ENCODE measurements at places on chromosomes 7 and 10.
A peak's percentile ranks its signal among the peaks of the same experiment; 100 is the strongest.

GRCh38 chr7:117184367-117184766 is 138.5 kb downstream of the WNT2 start:
- DNase-seq, result no peak

- DNase-seq, result peak; percentile 53
Measured at GRCh38 chr10:983971-984655, 4.1 kb upstream of the GTPBP4 start.

DNA sequence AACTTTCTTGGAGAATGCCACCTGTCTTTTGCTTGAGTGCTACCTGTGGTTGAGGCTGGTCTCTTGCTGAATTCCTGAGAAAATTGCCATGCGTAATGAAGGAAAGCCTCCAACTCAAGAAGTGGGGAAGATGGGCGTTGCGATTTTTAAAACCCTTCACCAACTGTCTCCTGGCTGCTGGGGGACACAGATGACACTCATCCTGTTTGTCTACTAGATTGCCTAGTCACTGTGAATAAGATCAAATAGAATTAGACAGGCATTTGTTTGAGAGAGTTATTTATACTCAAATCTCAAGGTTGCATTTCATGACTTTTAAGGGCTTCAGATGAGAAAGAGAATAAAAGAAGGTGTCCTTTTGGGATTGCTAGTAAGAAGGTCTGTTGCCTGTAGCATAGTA is 84.3 kb upstream of the MTPN start:
- DNase-seq, result no peak

GRCh38 chr7:27191161-27191731 is 6.2 kb upstream of the HOXA11 start:
- peak; percentile 68 for DNase-seq

DNA sequence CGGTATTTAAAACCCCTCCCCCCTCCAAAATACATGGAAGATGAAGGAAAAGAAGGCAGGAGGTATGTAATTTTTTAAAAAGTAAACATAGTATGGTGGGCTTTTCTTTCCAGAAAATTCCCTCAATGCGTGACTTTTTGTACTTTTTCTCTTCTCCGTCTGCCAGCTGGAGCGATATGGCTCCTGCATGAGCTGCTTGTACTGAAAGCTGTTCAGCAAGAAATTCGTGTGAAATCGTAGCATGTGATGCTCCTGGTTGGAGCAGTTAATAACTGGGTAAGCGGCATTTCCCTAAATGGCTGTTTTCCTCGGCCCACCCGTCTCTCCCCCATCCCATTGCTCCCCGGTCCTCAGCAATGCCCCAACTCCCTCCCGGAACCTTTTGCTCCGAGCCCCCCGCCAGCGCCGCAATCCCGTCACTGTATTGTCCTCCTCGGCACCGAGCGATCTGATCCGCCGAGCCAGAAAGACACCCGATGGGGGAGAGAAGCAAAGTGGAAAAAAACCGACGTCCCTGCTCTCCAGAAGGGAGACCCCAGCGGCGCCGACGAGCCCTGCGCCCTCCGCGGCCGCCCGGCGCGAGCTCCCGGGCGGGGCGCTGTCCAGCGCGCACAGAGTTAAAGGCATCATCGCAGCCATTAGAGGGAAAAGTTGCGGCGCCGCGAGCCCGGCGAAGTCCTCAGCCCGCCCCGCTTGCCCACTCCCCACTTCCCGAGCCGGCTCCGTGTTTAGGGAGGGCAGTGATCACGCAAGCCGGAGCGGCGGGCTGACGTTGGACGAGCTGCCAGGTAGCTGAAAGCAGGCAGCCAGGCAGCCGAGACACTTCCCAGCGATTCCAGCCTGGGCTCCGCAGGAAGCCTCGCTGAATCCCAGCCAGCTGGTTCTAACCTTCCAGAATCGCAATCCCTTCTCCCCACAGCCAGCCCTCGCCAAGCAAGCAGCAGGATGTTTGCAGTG is at the start of gene VSTM2A:
VSTM2A (plus strand) TSS at position 707 of the 957 bp plus-strand sequence. CDS start 356 bp downstream, outside the sequence.
- DNase-seq, result no peak

GRCh38 chr10:103812432-103812831 is 42.9 kb downstream of the SH3PXD2A start:
- DNase-seq, result no peak

DNA sequence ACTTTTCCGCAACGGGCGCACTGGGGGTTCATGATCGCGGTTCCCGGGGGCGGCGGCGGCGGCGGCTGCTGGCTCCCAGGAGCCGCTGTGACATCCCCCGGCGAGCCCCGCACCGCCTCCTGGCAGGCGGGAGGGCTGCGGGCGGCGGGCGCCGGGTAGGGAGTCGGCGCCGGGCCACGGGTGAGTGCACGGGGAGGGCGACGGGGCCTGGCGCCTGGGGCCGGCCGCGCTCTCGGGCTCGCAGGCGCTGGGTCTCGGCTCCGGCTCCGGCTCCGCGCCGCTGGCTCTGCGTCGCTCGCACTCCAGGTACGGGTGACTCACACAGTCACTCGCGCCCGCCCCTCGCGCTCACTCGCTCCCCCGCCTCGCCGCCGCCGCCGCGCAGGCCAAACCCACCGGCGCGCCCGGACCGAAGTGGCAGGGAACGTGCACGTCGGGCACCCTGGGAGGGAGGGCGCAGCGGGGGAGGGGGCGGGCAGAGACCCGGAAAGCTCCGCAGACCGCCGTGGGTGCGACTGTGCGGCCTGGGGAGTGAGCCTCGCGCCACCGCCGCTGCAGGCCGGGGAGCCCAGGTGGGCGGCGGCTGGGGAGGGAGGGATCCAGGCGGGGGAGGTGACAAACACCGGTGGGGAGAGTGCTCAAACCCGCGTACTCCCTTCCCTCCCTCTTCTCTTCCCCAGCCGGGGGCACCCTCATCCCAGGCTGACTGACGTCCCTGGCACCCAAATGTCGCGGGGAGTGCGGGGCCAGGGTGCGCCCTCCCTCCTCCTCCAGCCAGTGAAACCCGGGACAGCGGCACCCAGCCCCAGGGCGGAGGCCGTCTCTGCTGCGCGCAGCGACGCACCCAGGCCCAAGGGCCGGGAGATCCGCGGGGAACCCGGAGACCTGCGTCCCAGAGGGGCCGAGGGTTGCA is 276.9 kb upstream of the NEBL start:
- no peak for DNase-seq

GRCh38 chr10:133017203-133017601 is 70.5 kb upstream of the ADGRA1 start:
- no peak for DNase-seq

GRCh38 chr10:2462581-2462980 is 604.8 kb upstream of the PFKP start:
- DNase-seq, result no peak

- DNase-seq, result peak; percentile 60
Measured at GRCh38 chr7:33921216-33921938, 16.0 kb downstream of the BMPER start.

- peak; percentile 89 for DNase-seq
Measured at GRCh38 chr10:13586676-13587355, at the start of gene PRPF18. Gene PRPF18, plus strand, starts transcription at chr10:13586965. Its CDS starts 122 bp downstream, at chr10:13587087.

DNA sequence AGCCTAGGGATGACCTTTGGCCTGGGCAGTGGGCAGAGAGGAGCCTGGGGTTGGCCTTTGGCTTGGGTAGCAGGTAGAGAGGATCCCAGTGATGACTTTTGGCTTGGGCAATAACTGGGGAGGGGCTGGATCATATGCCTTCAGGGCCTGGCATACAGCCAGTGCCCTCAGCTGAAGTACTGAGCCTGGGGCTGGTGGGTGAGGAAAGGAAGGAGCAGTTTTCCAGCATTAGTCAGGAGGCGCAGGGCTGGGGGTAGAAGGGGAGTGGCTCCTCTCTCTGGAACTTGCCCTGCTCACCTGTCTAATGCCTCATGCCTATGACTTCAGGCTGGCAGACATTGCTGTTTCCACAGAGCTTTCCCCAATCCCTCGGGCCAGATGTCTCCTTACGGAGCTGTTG is 15.2 kb upstream of the COMTD1 start:
- DNase-seq, result no peak

GRCh38 chr10:114754445-114755320 is 66.9 kb upstream of the FHIP2A start:
- peak; percentile 86 for DNase-seq

GRCh38 chr7:134890246-134891240 is 95.8 kb upstream of the AGBL3 start:
- peak; percentile 74 for DNase-seq

DNA sequence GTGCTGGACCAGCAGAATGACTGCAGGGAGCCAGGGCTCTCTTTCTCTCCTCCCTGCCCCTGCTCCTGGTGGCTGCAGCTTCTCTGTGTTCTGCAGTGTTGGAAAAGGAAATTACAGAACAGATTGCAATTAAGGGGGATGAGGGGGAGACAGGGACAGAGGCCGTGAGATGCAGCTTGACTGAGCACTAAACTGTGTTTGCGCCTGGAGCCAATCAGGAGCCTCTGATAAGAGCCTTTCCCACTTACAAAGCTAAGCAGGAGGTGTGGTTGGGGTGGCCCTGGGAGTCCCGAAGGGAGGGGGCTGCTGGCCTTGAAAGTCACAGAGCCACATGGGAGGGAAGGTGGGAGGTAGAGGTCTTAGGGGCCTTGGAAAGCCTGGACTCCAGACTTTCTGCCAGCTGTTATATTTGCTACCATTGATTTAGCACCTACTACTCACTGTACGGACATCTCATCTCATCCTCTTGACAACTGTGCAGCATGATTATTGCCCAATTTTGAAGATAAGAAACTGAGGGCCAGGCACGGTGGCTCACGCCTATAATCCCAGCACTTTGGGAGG is 26.7 kb downstream of the TRIM8 start:
- DNase-seq, result no peak

DNA sequence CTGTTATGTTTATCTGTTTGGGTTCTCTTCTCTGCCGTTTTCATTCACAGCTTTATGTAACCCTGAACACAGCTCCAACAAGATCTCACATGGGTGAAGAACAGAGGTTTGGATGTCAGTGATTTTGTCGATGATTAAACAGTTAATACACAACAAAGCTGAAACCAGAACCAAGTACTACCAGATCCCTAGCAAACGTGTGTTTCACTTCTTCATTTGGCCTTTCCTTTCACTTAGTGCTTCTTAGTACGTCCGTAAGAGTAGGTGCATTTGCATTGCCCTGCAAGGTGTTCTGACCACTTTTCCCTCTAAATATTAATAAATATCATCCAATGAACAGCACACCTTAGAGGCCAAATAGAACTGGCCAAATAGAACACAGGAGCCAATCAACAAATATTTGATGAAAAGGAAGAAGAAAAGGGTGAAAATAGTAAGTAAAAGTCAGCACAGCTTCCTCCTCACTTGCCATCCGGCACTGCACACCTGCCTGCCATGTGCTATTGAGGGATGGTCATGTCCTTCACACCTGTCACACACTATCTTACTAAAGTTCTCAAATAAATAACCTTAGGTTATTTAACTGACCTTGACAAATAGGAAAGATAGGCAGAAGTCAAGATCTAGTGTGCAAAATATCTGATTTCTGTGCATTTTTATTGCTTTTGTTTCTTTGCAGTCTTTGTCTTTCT is 252.6 kb upstream of the ANKRD30A start:
- no peak for DNase-seq

DNA sequence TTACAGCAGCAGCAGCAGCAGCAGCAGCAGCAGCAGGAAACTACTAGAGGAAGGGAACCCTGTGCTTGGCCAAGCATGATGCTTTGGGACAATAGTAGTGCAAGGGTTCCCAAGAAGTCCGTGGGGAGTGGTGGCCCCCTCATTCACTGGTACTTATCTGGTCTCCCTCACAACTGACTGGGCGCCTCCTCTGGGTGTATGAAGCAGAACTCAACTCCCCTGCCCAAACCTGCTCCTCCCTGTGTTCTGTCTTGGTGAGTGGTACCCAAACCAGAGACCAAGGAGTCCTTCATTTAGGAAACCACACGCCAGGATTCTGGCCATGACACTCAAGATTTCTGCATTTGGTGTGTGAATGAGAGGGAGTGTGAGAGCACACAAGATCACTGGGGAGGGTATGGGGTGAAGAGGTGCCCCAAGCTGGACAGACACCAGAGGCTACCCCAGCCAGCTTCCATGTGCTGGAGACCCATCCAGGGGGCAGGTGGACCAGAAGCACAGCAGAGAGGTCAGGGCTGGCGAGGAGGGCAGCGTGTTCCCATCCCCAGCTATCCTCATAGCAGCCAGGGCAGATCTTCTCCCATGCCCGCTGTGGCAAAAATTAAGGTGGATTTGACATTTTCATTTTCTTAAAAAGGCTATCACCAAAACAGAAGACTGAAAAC is 10.6 kb upstream of the ZNF777 start:
- DNase-seq, result no peak

DNA sequence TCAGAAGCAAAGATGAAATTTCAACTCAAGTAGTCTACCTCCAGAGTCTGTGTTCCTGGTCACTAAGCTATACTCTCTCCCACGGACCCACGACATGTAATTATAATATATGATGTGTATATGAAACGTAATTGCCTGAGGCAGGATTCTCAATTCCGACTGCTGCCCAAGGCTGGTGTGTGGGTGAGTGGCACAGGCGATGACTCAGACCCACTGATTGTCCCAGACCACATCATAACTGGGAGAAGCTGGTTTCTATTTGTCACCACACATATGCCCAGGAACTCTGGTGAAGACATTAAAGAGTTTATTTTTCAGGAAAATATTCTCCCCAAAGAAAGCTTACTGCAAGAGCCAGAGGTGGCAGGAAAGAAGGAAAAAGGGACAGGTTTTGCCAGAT is 219.3 kb downstream of the JAZF1 start:
- DNase-seq, result peak; percentile 80

- no peak for DNase-seq
Measured at GRCh38 chr7:130329681-130330080, 14.9 kb upstream of the CPA5 start.

- no peak for DNase-seq
Measured at GRCh38 chr10:101293007-101293723, 60.8 kb upstream of the BTRC start.

- DNase-seq, result no peak
Measured at GRCh38 chr7:128117691-128118090, 86.5 kb upstream of the LRRC4 start.

- no peak for DNase-seq
Measured at GRCh38 chr7:83117466-83117865, 45.2 kb downstream of the PCLO start.

DNA sequence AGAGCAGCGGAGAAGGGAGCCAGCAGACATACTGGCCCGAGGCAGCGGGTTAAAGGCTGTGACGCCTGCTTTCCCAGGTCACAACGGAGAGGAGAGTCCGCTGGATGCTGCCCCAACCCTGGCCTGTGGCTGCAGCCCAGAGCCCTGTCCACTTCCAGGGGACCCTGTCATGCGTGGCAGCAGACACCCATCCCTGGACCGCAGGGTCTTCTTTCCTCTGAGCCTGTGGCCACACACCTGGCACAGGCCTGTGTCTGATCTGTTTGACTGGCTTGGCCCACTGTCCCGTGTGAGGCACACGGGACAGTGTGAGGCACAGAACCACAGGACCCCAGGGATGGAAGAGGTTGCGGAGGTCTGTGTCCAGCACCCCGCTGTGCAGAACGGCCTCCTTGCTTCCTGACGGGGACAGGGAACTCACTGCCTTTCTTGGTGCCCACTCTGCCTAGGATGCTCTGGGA is 42.4 kb downstream of the INSIG1 start:
- no peak for DNase-seq

- no peak for DNase-seq
Measured at GRCh38 chr10:11610166-11610825, 1.2 kb downstream of the USP6NL start.
